ENCODE measurements at places on chromosomes 13 and 19.

- DNase-seq = no peak
Measured at GRCh38 chr13:97528518-97528917, 94.5 kb downstream of the RAP2A start.

DNA sequence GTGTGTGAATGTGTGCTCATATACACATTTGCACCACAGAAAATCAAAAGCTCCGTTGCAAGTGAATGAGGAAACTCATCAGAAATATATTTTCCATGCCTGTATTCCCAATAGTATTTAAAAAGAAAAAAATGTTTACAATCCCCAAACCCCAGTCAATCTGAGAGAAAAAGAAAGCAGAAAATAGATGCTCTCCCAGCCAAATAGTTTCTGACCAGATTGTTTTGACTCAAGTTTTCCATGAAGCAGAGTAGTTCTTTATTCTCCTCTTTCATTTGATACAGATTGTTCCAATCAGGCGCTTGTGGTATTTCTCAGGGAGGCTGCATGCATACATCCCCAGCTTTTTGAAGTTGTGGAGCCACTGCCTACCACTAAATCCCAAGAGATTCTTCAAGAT lies 110.6 kb downstream of the STARD13 start:
- DNase-seq = no peak

DNA sequence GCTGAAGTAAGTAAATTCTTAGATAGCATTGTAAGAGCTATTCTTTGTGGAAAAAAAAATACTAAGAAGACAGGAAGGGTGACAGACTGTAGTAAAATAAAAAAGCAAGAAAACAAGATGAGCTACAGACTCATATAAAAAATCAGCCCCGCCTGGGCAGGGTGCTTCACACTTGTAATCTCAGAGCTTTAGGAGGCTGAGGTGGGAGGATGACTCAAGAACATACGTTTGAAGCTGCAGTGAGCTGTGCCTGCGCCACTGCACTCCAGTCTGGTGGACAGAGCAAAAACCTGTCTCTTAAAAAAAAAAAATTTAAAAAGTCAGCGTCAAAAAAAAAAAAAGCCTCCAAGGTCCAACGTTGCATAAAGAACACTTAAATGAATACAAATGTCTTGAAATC lies 102.1 kb downstream of the VWA8 start:
- DNase-seq = no peak

GRCh38 chr13:77991003-77991402 lies 72.4 kb upstream of the EDNRB start:
- DNase-seq = no peak

DNA sequence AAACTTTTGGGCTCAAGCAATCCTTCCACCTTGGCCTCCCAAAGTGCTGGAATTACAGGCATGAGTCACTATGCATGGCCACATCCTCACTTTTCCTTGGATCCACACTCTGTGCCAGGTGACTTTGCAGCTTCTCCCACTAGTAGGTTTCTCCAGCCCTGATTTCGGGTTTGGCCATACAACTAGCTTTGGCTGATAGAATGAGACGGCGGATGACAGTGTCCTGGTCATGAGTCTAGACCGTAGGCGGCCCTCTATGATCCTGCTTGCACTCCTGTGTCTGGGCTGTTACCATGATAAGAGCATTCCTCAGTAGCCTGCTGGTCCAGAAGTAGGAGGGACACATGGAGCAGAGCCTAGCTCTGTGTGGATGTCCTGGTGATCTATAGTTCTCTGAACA lies 112.5 kb upstream of the KL start:
- no peak for DNase-seq

DNA sequence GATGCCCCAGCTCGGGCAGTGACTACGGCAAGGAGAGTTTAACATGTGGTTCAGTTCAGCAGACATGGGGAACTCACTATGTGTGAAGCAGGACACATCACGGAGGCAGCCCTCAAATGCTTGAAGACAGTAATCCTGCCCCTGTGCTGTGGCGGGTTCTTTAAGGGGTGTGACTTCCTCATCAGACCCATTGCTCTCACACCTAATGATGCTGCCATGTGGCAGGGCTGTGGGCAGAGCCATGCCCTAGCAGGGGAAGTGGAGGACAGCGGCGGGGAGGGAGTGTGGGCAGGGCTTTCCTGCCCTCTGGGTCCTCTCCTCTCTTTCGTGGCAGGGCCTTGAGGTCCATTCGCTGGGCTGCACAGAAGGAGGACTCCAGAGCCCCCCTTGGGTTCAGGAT lies 131.1 kb upstream of the GJB6 start:
- no peak for DNase-seq

Data from dorsolateral prefrontal cortex (tissue), 122 donors.